Activated T-helper 9 cell treated with anti-CD3 and anti-CD28 coated beads, Interleukin-2, amount 50 U/mL, for 16 hours (primary cell): ENCODE measurements at places on chromosomes 4 and X.

- DNase-seq: no peak
Measured at GRCh38 chr4:173807347-173807746, 277.3 kb upstream of the HAND2 start.

DNA sequence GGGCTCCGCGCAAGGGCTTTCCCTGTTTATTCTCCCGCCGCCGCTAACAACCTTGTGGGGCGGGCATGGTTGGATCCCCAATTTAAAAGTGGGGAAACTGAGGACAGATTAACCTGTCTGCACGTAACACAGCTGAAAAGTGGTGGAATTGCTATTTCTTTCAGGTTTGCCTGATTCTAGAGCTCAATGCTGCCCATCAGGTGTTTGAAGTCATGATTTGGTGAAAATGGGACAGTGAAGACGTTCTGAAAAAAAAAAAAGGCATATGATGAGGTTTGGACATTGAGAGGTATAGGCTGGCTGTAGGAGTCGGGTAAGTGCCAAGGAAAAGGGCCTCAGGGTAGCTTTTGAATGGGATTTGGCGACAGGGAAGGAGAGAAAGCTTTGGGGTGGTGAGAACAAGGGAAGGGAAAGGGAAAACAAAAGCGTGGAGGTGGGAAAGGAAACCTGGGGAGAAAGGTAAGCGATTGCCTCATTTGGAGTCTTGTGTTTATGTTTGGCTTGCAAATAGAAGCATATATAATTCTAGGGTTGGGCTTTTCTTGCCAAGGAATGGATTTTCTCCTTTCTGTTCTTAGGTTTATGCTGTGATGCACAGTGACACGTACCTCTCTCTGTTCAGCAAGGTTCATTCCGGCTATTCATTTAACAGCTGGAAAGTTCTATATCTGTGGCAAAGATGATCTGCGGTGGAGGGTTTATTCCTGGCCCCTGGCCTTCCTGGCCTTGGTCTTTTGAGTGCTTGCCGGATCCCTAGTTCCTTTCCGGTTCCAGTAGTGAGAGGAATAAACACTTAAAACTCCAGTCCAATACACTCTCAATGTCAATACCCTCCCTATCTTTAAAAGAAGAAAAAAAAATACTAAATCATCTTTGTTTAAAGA, 2.4 kb upstream of the STIM2 start:
- DNase-seq: no peak

DNA sequence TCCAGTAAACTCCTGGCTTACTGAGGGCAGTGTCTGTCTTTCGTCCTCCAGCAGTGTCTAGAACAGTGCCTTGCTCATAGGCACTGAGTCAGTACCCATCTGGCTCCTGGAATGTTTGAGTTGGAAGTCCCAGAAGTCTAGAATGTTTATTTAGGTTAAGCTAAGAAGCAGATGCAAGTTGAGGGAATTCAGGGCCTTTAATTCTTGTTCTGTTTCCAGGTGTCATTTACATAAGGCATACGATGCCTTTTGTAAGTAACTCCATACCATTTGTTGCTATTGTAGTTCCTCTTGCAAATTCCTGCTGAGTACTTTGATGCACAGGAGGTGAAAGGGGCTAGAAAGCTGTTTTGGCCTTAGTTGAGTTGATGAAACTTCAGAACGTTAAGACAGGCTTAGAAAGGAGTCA, 22.2 kb downstream of the ARHGAP10 start:
- DNase-seq: no peak

DNA sequence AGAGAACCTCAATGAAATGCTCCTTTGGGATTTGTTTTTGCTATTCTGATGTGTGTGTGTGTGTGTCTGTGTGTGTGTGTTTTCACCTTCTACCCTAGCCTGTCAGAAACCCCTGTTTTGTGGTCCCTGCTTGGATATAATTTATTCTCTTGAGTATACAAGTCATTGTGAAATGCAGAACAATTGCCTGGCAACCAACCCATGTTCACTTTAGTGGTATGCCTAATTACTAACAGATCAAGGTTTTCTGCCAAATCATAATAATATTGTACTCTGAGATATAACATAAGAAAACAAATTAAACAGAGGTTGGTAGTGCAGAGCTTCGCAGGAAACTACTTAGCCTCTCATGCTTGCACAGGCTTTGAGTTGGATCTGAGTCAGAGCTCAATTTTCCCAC, 7.0 kb upstream of the TET2 start:
- DNase-seq: no peak

GRCh38 chr4:148089624-148090023, 352.6 kb downstream of the NR3C2 start:
- DNase-seq: no peak

DNA sequence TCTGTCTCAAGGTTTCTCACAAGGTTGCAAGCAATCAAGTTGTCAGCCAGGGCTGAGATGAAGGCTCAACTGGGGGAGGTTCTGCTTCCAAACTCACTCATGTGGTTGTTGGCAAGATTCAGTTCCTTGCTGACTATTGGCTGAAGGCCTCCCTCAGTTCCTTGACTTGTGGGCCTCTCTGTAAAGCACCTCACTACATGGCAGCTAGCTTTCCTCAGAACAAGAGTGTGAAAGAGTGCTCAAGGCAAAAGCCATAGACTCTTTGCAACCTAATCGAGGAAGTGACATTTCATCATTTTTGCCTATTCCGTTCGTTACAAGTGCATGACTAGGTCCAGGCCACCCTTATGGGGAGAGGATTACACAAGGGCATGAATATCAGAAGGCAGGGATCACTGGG, 52.0 kb downstream of the CXorf58 start:
- DNase-seq: no peak

DNA sequence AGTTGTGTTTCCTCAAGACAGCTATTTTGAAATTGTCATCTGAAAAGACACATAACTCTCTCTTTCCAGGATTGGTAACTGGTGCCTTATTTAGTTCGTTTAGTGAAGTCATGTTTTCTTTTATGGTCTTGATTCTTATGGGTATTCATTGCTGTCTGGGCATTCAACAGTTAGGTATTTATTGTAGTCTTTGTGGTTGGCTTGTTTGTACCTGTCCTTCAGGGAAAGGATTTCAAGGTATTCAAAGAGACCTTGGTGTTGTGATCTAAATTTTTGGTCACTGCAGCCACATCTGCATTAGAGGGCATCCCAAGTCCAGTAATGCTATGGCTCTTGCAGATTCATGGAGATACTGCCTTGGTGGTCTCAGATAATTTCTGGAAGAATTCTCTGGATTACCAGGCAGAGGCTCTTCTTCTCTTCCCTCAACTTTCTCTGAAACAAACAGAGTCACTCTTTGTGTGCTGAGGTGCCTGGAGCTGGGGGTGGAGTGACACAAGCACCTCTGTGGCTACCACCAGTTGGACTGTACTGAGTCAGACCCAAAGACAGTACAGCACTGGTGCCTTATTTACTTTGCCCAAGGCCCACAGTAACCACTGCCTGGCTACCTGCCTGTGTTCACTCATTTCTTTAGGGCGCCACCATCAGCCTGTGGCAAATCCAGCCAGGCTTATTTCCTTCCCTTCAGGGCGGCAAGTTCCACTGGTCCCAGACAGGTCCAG, 620.4 kb downstream of the KCNIP4 start:
- DNase-seq: no peak

GRCh38 chrX:124493984-124494383, 147.6 kb downstream of the SH2D1A start:
- DNase-seq: no peak

- peak; percentile 33 for DNase-seq
Measured at GRCh38 chrX:150361070-150361776, 1.9 kb upstream of the MAMLD1 start.

- no peak for DNase-seq
Measured at GRCh38 chr4:158818560-158819140, 49.8 kb downstream of the FNIP2 start.

- no peak for DNase-seq
Measured at GRCh38 chr4:98620087-98620784, 38.2 kb downstream of the TSPAN5 start.

GRCh38 chr4:183447646-183448045, 3.2 kb downstream of the CDKN2AIP start:
- DNase-seq: no peak

DNA sequence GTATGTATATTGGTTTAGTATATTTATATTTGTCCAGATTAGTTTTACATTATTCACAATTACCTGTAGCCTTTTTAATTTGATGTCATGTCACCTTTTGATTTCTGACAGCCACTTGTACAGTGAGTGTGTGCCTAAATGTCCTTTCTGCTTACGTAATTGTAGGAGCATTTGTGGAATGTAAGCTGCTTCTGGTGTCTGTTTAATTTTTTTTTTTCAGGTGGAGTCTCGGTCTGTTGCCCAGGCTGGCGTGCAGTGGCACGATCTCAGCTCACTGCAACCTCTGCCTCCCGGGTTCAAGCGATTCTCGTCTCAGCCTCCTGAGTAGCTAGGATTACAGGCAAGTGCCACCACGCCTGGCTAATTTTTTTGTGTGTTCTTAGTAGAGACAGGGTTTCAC, 91.2 kb upstream of the XAGE2 start:
- no peak for DNase-seq

- no peak for DNase-seq
Measured at GRCh38 chr4:118927974-118928373, 39.3 kb downstream of the SYNPO2 start.

GRCh38 chr4:89324671-89325070, 17.1 kb upstream of the GPRIN3 start:
- DNase-seq: no peak

- DNase-seq: no peak
Measured at GRCh38 chrX:121151293-121151692, 103.9 kb downstream of the GLUD2 start.

GRCh38 chrX:130895299-130895698, 7.7 kb downstream of the ENOX2 start:
- DNase-seq: no peak

- DNase-seq: no peak
Measured at GRCh38 chr4:182192511-182193181, 50.6 kb upstream of the TENM3 start.

DNA sequence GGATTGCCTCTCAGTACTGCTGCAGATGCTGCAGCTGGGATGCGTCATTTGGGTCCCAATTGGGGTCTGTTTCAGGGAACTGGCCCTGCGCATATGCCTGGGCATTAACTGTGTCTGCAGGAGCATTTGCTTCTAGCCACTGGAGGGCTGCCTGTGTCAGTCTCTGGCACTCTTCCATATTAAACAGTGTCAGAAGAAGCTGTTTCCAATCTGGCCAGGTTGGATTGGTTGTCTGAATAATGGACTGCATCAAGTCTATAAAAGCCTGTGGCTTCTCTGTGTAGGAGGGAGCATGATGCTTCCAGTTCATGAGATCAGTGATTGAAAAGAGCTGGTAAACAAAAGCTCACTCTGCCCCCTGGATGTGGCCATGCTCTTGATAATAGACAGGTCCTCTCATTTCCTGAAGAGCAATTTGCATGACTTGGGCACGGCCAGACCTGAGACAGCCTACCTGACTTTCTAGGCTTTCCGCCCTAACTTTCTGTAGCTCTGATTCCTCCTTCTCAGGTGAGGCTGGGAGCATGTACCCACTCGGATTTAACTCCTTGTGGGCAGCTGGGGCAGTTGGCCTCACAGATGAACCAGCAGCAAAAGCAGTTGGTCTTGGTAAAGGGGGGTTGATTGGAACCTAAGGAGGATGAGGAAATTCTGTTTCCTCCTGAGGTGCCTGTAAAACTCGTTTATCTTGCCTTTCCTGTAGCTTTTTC, 29.2 kb downstream of the SULT1E1 start:
- no peak for DNase-seq

GRCh38 chr4:76624241-76624681, 189.2 kb downstream of the SHROOM3 start:
- DNase-seq: no peak

- DNase-seq: no peak
Measured at GRCh38 chr4:75820676-75821075, 81.6 kb downstream of the PPEF2 start.

- DNase-seq: no peak
Measured at GRCh38 chrX:109281483-109282275, 200.2 kb downstream of the GUCY2F start.

DNA sequence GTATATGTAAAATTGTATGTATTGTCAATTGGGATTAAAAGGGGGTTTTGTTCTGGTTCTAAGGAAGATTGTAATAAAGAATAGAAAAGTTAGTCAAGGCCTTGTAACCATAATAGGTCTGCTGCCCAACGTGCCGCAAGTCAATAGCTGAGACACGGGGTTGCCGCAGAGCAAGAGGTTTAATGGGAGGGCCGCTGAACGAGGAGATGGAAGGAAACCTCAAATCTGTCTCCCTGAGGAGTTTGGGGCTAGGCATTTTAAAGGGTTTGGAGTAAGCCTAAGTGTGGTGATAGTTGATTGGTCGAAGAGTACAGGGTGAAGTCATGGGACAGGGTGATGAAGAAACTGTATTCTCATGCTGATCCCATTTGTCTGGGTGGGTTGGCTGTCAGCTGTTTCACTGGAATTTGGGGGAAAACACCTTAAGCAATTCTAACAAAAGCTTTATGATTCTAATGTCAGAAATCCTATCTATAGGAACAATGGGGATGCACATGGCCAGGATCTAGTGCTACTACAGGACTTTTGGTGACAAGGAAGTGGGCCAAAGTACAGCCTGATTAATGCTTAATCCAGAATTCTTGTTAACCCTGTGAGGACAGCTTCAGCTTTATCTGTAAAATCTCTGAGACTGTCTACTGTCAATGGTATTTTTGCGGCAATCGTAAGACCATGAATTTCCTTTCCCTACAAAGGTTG, 86.9 kb downstream of the RELL1 start:
- no peak for DNase-seq

DNA sequence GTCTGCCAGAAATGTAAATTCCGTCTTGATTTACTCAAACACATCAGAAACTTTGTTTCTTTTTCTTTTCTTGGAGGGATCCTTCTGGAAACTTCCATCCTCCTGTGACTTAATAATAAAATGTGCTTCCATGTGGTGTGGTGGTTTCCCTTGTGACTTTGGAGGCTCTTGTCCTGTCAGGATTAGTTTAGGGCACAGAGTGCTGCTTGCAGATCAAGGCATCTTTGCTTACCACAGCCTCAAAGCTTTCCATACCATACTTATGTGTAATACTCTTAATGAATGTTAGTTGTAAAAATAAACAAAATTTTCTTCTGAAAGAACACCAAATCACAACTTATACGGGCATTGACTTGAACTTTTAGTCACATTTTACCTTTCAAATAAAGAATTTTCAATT, 27.4 kb downstream of the GBA3 start:
- no peak for DNase-seq

DNA sequence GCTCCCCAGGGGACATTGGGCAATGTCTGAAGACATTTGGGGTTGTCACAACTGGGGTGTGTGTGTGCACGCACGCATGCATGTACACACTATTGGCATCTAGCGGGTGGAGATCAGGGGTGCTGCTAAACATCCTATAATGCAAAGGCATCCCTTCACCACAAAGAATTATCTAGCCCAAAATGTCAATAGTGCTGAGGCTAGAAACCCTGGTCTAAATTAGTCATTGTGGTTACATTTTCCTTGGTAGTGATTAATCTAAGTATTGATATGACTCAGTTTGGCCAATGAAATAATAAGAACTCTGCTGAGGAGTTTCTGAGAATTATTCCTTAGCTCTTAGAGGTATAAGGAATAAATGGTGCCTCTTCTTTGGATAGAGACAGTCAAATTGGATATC, 200.2 kb downstream of the CLCN4 start:
- DNase-seq: no peak
